Stimulated activated effector memory CD8-positive, alpha-beta T cell treated with anti-CD3 and anti-CD28 coated beads, Interleukin-12 subunit alpha, Interleukin-12 subunit beta, amount 100 ng/mL, for 72 hours (primary cell): ENCODE measurements at places on chromosomes 12 and 14.

GRCh38 chr12:49881415-49882247 is 22.1 kb downstream of the FAIM2 start:
- no peak for DNase-seq

DNA sequence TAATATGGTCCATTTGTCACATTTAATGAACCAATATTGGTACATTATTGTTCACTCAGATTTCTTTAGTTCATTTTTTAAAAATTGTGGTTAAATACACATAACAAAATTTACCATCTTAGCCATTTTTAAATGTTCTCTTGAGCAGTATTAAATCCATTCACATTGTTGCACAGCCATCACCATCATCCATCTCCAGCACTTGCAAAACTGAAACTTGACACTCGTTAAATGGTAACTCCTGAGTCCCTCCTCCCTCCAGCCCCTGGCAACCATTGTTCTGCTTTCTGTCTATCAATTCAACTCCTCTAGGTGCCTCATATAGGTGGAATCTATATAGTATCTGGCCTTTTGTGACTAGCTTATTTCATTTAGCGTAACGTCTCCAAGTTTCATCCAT is 86.4 kb downstream of the ACACB start:
- DNase-seq, result no peak

- no peak for DNase-seq
These were observed 21.1 kb downstream of the SMCO2 start for GRCh38 chr12:27467641-27468040.

DNA sequence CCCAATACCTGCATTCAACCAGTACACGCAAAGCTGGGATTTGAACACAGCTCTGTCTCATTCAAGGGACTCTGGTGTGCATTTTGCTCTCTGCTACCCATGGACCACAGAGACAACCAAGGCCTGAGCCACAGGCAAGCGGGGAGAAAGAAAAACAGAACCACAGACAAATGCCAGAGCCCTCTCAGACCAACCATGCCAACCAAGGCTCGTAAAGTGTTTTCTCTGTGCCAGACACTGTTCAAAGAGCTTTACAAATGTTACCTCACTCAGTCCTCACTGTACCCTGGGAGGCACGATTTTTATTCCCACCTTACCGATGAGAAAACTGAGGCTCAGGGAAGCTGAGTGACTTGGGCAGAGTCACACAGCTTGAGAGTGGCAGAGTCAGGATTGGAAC is 32.4 kb upstream of the EML1 start:
- DNase-seq, result no peak
